ENCODE measurements at places on chromosomes 2 and 18. TPM values are rescaled to one million over a fixed set of nuclear protein-coding genes. Genes with fewer than 3 reads are reported as not detected.
A peak's percentile ranks its signal among the peaks of the same experiment; 100 is the strongest.

LOXL3 gene
- 5.4 TPM for total RNA-seq

SP5 gene
- total RNA-seq, result 4.6 TPM

CYP27A1 gene
- 27.2 TPM for total RNA-seq

DCTN1 gene
- 137 TPM for total RNA-seq

C2orf78 gene
- not detected for total RNA-seq

CAPN14 gene
- total RNA-seq, result not detected

KCNJ3 gene
- under 0.01 TPM for total RNA-seq

RAMP1 gene
- 476 TPM for total RNA-seq

NOL4 gene
- 1.1 TPM for total RNA-seq

CAPN10 gene
- total RNA-seq, result 15.3 TPM

GRCh38 chr2:62071126-62071598, 124.8 kb upstream of the B3GNT2 start:
- H3K27ac ChIP-seq, result no peak overlapping the region
- H3K4me1 ChIP-seq, result peaks cover 21% of the 10 kb centered on the region
- no peaks in the 10 kb centered on the region for H3K27me3 ChIP-seq
- DNase-seq, result no peak

DNA sequence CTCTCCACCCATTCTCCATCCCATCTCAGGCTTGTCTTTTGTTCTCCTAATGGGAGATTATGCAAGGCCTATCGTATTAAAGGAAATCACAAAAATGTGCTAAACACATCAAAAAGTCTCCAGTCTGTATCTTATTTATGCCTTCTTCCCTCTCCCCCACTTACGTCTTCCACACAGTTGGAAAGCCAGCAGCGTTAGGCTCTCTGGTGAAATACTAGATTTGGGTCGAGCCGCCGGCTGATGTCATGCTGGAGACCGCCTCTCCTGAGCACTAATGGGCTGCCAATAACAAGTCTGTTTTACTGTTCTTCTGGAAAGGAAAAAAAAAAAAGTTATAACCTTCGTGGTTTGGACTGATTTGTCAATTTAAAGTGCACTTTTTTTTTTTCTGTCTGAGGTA, 182.7 kb upstream of the SIX2 start:
- peaks cover 8% of the 10 kb centered on the region for H3K27me3 ChIP-seq
- H3K4me1 ChIP-seq, result no peaks in the 10 kb centered on the region
- H3K27ac ChIP-seq, result no peak overlapping the region
- no peak overlapping the region for H3K4me3 ChIP-seq
- no peaks in the 10 kb centered on the region for H3K36me3 ChIP-seq

GRCh38 chr18:27713738-27714095, 463.2 kb downstream of the CDH2 start:
- no peak overlapping the region for H3K27ac ChIP-seq
- H3K4me1 ChIP-seq, result no peaks in the 10 kb centered on the region
- H3K4me3 ChIP-seq, result no peak overlapping the region

- no peak overlapping the region for H3K4me3 ChIP-seq
- H3K27me3 ChIP-seq, result no peaks in the 10 kb centered on the region
- no peak for DNase-seq
- peaks cover 4% of the 10 kb centered on the region for H3K4me1 ChIP-seq
- H3K36me3 ChIP-seq, result no peaks in the 10 kb centered on the region
Observed at GRCh38 chr2:179646862-179647587, 214.4 kb downstream of the ZNF385B start.

DNA sequence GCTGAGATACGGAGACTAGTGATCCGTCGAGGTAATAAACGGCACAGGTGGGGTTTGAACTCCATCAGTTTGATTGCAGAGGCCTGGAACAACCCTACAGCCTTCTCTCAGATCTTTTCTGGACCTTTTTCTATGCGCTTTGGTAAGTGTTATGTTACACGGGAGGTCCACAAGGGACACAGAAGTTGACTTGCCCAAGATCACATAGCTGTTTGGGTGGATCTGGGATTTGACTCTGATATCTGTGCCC, 1.1 kb upstream of the DNPEP start:
- H3K36me3 ChIP-seq, result peaks cover 25% of the 10 kb centered on the region
- H3K4me3 ChIP-seq, result no peak overlapping the region
- peaks cover 25% of the 10 kb centered on the region for H3K4me1 ChIP-seq
- no peaks in the 10 kb centered on the region for H3K27me3 ChIP-seq
- DNase-seq, result no peak

- H3K27ac ChIP-seq, result no peak overlapping the region
- H3K36me3 ChIP-seq, result no peaks in the 10 kb centered on the region
- peaks cover 3% of the 10 kb centered on the region for H3K27me3 ChIP-seq
- DNase-seq, result no peak
Observed at GRCh38 chr2:45220227-45220626, 211.0 kb upstream of the SIX2 start.

DNA sequence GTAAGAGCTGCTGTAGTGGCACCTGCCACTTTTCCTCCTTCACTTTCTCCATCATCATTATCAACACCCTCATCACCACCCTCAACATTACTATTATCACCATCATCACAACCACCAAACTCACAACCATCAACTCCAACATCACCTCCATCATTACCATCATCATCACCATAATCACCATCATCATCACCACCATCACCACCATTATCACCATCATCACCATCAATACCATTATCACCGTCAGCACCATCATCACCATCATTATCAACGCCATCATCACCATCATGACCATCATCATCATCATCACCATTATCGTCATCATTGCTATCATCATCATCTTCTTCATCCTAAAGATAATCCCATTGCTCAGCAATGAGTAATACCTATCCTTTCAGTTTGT, 255.8 kb downstream of the CYRIA start:
- H3K27ac ChIP-seq, result no peak overlapping the region
- H3K4me1 ChIP-seq, result no peaks in the 10 kb centered on the region
- DNase-seq, result no peak
- H3K4me3 ChIP-seq, result no peak overlapping the region

DNA sequence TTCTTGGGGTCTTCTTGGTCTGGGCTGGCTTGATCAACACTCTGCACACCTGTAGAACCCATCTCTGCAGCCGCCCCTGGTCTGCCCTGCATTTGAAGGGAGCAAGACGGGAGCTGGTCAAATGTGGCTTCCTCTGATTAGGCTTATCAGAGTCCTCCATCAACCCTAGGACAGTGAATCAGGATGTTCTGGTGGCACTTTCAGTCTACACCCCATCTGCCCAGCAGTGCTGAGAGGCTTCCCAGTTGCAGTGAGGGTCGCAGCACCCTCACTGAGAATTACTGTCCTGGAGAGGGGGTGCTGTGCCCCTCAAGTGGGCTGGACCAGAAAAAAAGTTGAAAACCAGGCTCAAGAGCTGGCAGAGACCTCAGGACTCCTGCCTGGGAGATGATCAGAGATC, 152.9 kb downstream of the DYSF start:
- no peaks in the 10 kb centered on the region for H3K4me1 ChIP-seq
- DNase-seq, result peak; percentile 18
- H3K4me3 ChIP-seq, result no peak overlapping the region
- H3K27me3 ChIP-seq, result no peaks in the 10 kb centered on the region
- H3K36me3 ChIP-seq, result no peaks in the 10 kb centered on the region

DNA sequence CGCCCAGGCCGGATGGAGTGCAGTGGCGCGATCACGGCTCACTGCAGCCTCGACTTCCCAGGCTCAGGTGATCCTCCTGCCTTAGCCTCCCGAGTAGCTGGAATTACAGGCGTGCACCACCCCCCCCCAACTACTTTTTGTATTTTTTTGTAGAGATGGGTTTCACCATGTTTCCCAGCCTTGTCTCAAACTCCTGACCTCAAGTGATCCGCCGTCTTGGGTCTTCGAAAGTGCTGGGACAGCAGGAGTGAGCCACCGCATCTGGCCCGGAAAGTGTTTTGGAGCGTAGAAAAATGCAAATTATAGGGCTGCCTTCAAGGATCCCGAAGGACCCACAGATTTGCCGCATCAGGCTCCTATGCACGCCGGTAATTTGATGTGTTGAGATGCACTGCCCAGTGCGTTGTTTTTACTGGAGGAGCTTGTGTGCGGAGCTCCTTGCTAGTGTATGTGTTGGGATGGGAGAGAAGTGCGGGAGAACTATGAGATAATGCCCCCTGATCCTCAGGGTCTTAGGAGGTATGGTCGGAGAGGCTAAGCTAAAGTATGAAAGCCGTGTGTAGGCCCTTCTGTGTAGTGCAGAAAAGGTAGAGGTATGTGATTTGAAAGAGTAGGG, 1.2 kb upstream of the CLASP1 start:
- no peaks in the 10 kb centered on the region for H3K36me3 ChIP-seq
- DNase-seq, result no peak
- H3K27ac ChIP-seq, result peak overlapping the region; percentile 97
- peaks cover 39% of the 10 kb centered on the region for H3K4me1 ChIP-seq
- peak overlapping the region; percentile 77 for H3K4me3 ChIP-seq
- H3K27me3 ChIP-seq, result no peaks in the 10 kb centered on the region

DNA sequence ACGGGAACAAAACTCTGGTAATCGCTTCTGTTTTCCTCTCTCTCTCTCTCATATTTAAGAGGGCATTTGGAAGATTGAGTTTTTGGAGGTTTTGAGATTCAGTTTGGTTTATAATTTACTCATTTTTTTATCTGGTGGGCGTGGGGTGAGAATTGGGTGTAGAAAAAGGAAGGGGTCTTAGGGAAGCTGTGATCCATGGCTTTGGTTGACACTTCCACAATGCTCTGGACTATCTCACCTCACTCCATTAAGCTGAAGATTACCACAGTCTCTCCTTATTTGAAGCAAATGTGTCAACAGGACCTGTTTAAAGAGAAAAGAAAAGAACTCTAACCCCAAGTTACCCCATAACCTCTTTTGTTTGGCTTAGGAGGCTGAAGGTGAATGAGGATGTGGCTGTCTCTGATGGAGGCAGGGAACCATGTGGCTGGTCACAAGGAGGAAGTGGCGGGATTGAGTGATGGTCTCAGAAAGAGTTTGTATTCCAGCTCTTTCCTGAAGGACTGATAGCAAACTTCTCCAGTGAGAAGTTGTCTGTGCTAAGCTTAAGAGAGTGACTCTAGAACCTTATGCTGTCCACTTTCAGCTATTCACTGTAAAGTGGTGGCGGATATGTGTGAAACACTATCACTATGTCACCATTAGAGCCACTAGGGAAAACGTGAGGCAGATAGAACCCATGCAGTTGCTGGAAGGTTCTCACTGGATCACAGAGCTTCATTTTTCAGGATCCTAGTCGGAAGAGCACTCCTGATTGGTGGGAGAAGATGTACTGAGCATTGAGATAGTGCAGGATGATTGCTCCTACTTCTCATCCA, 934 bp downstream of the ZNF804A start:
- H3K36me3 ChIP-seq, result no peaks in the 10 kb centered on the region
- H3K4me1 ChIP-seq, result peaks cover 6% of the 10 kb centered on the region
- no peak for DNase-seq

DNA sequence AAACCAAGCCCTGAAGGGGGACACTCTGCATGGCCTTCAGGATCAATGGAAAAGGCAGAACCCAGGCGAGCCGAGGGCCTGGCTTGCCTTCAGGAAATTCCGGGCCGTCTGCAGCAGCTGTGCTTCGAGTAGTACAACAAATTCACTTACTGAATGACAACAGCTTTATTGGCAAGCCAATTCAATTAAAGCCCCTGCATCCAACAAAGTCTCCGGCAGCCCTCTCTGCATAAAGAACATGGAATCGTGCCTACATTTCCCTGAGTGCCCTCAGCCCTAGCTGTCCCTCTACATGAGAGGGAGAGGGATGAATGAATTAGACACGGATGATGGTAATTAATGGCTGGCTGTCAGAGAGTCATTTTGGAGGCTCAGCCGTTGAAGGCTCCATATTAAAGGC, 189.0 kb downstream of the BCL11A start:
- no peaks in the 10 kb centered on the region for H3K4me1 ChIP-seq
- H3K27ac ChIP-seq, result no peak overlapping the region
- no peaks in the 10 kb centered on the region for H3K36me3 ChIP-seq
- H3K27me3 ChIP-seq, result no peaks in the 10 kb centered on the region
